ENCODE measurements at places on chromosomes 6 and 20. TPM values are rescaled to one million over a fixed set of nuclear protein-coding genes. Genes with fewer than 3 reads are reported as not detected.

DNA sequence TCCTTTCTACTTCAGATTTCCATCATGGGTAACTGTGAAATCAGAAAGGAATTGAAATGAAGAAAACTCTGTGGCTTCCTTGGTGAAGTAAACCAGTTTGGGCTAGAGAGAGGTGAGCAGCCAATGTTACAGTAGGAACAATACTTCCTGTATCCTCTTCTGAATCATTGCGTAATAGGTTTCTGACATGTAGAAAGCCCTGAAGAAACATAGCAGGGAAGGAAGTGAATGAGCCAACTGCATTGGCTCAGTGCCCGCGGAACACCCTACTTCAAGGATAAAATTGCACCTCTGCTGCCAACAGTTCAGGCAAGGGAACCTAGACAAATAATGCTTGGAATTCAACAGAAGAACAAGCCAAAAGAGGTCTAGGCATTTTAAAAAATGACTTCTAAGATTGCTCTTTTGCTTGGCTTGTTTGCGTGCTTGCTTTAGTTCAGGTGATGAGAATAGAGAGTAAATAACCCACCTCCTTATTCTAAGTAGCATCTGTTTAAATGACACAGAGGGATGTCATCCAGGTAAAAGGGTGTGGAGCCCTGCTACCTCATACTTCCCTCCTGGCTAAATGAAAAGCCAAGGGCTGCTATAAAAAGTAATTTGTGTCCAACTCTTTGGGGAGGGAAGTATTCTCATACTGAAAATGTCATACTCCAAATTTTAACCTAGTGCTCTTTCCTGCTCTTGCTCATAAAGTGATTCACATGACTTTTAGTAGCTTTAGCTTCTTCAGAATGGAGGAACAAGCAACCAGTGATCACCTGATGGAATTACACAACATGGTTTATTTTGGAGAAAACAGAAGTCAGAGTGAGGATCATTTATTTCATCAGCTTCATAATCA is 30.0 kb upstream of the AKIRIN2 start:
- DNase-seq: peak; percentile 91
- no peak overlapping the region for H3K4me3 ChIP-seq
- H3K27ac ChIP-seq: peak overlapping the region; percentile 90
- no peaks in the 10 kb centered on the region for H3K27me3 ChIP-seq

GRCh38 chr6:97917369-97917768 is 634.4 kb upstream of the MMS22L start:
- no peaks in the 10 kb centered on the region for H3K27me3 ChIP-seq
- no peaks in the 10 kb centered on the region for H3K4me1 ChIP-seq
- H3K4me3 ChIP-seq: no peak overlapping the region
- H3K36me3 ChIP-seq: no peaks in the 10 kb centered on the region
- no peak overlapping the region for H3K27ac ChIP-seq

DNA sequence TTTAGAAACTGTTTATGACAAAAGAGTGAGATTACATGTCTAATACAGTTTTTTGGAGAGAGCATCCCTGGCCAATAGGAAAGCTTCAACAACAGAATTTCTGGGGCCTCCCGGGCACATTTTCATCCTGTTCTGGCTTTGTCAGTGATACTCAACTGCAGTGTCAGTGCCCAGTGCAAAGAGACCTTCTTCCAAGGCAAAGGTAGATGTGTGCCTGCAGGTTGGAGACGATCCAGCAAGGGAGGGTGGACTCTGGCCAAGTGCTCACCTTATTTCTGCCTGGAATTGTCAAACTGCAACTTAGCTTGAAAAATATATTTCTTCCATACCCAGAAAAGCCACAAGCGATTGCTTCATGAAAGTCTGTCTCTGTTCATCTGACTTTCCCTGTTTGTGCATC is 211.6 kb upstream of the SNX9 start:
- H3K4me3 ChIP-seq: no peak overlapping the region
- no peaks in the 10 kb centered on the region for H3K27me3 ChIP-seq
- no peaks in the 10 kb centered on the region for H3K36me3 ChIP-seq
- no peaks in the 10 kb centered on the region for H3K4me1 ChIP-seq

GRCh38 chr20:35527122-35527769 is 2.2 kb downstream of the C20orf173 start:
- no peaks in the 10 kb centered on the region for H3K36me3 ChIP-seq
- no peak overlapping the region for H3K27ac ChIP-seq
- no peak overlapping the region for H3K4me3 ChIP-seq
- no peak for DNase-seq

- no peak for DNase-seq
- no peak overlapping the region for H3K4me3 ChIP-seq
- no peaks in the 10 kb centered on the region for H3K36me3 ChIP-seq
- H3K27ac ChIP-seq: no peak overlapping the region
- no peaks in the 10 kb centered on the region for H3K27me3 ChIP-seq
Observed at GRCh38 chr6:39706819-39707335, 18.3 kb downstream of the KIF6 start.

DNA sequence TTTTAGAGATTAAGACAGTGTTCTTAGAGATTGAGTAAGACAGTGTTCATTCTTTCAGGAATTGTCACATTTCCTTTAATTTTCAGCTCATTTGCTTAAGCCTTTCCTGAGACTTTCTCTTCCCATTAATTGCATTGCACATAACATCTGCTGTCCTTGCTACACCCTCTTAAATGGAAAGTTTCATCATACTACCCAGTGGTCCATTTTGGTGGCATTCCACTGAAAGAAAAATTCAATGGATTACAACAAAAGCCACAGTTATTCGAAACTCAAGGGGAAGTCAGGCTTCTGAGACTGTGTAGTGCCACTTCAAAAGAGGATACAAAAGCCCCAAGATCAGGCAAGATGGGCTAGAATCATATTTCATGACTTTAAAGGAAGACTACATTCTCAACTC is 64.0 kb downstream of the RSPO3 start:
- no peak overlapping the region for H3K27ac ChIP-seq
- no peaks in the 10 kb centered on the region for H3K4me1 ChIP-seq
- no peak overlapping the region for H3K4me3 ChIP-seq
- H3K27me3 ChIP-seq: no peaks in the 10 kb centered on the region
- no peak for DNase-seq
- H3K36me3 ChIP-seq: no peaks in the 10 kb centered on the region

The NFS1 gene
- 31.5 TPM for total RNA-seq

DNA sequence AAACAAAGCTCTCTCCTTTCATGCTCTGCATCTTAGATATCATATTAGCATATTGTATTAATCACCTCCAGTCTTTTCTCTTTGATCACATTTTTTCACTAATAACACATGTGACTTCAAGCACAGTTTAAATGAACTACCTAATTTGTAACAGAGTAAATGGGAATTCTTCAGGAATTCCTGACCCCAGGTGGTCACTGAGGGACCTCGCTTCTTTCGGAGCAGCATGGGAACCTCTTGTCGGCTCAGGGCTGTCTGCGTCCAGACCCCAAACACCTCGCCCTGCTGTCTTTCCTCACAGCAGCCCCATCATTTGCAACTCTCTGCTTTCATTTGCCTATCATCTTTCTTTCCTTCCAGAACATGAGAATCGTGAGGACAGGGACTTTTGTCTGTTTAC is 103.5 kb downstream of the DACT2 start:
- no peak for DNase-seq
- no peaks in the 10 kb centered on the region for H3K36me3 ChIP-seq
- no peaks in the 10 kb centered on the region for H3K27me3 ChIP-seq
- no peak overlapping the region for H3K4me3 ChIP-seq
- H3K27ac ChIP-seq: no peak overlapping the region
- no peaks in the 10 kb centered on the region for H3K4me1 ChIP-seq

GRCh38 chr6:154001494-154002285 is 37.4 kb upstream of the OPRM1 start:
- H3K4me1 ChIP-seq: no peaks in the 10 kb centered on the region
- H3K4me3 ChIP-seq: no peak overlapping the region
- H3K27me3 ChIP-seq: no peaks in the 10 kb centered on the region

DNA sequence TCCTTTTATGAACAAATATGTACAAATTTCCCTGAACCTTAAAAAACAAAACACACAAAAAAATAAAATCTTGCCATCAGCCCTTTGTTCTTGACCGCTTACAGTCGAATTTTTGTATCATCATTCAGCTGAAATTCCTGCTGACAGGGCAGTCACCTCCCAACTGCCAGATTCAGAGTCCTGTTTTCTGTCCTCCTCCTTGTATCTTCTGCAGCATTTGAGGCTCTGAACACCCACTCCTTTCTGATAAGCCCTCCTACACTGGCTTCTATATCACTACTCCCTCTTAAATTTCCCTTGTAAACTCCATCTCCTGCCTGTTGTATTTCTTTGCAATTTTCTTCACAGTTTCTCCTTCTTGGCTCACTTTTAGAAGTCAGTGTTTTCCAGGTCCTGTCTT is 77.8 kb upstream of the CCN6 start:
- no peaks in the 10 kb centered on the region for H3K36me3 ChIP-seq
- no peak overlapping the region for H3K27ac ChIP-seq
- no peaks in the 10 kb centered on the region for H3K4me1 ChIP-seq

DNA sequence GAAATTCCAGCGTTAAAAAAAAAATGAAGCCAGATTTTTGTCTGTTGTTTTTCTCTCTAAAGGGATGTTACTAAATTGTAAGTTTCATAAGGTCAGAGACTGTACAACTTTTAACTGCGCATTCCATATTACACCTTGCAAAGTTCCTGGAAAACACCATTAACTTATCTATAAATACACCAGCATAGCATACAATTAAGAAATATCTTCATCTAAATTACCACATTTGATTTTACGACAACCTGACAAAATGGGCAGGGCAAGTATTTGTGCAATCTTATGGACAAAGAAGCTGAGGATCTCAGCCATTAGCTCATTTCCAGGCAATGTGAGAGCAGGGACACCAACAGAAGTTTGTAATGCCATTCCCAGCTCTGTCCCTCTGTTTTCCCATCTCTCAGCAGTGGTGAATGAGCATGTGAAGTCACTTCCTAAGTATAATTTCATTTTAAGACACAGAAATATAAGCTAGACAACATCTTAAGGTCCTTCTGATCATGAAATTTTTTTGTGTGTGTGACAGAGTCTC is 12.9 kb upstream of the GCM1 start:
- no peaks in the 10 kb centered on the region for H3K36me3 ChIP-seq
- H3K27me3 ChIP-seq: no peaks in the 10 kb centered on the region
- DNase-seq: no peak
- no peaks in the 10 kb centered on the region for H3K4me1 ChIP-seq
- no peak overlapping the region for H3K27ac ChIP-seq

The MYLK4 gene
- 15.5 TPM for total RNA-seq

DNA sequence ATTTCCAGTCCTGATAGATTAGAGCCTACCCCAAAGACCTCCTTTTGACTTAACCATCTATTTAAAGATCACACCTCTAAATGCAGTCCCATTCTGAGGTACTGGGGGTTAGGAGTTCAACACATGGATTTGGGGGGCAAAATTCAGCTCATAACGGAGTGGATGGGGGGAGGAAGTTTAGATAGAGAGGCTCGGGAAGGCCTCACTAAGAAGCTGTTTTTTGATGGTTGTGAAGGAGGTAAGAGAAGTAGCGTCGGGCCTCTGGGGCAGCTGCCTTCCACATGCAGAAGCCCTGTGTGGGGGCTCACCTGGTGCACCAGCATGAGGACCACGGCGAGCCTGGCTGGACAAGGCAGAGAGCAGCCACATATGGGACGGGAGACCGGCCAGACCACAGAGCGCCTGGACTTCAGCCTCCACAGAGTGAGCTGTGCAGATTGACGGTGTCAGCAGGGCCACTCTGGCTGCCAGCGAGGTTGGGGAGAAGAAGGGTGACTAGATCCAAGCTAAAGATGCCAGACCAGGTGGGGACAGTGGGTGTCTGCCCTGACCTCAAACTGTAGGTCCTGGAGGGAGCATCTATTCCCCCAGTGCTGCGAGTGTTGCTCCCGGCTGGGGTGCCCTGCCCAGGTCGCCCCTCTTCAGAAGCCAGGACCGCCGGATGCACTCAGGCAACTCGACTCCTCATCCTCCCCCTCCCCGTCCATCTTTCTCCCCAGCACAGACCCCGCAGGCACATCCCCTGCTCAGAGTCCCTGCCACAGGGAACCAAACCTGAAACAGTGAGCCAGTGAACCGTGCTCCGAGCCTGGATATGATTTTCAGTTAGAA is 5.1 kb upstream of the SYNJ2 start:
- H3K27me3 ChIP-seq: no peaks in the 10 kb centered on the region
- DNase-seq: no peak
- H3K27ac ChIP-seq: no peak overlapping the region
- no peak overlapping the region for H3K4me3 ChIP-seq

DNA sequence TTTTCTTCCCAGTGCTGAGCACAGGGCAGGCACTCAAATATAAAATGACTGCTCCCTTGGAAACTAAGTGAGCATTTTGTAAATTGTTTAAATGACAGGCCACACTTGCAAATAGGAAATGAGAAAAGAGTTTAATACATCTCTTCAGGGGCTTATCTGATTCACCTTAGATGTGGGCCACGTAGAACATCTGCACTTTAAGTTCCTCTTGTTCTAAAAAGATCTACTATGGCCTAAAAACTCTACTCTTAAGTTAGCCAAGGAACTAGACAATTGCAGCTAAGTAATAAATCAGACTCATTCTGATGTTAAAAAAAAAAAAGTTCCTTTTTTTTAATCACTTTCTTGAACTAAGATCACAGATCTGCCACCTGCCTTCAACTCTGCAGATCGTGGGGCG is 126.3 kb downstream of the KIF16B start:
- no peak for DNase-seq
- peaks cover 21% of the 10 kb centered on the region for H3K4me1 ChIP-seq
- no peaks in the 10 kb centered on the region for H3K36me3 ChIP-seq
- no peak overlapping the region for H3K4me3 ChIP-seq
- H3K27ac ChIP-seq: no peak overlapping the region
- no peaks in the 10 kb centered on the region for H3K27me3 ChIP-seq

DNA sequence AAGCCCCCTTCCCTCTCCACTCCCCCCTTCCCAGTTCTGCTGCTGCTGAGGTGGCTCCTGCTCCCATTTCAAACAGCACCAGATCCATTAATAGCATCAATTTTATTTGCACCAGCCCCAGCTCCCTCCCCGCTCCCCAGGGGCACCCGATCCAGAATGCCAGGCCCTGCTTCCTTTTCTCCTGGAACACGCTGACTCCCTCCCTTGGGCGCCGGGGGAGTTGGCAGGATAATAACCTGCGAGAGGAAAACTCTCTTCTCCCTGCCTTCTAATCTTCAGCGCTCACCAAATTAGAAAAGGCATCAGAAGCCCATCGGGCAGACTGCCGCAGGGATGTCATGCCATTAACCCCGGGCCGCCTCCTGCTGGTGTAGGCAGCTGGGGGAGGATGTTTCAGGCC is 77.8 kb downstream of the NCR2 start:
- H3K27ac ChIP-seq: no peak overlapping the region
- H3K27me3 ChIP-seq: peaks cover 20% of the 10 kb centered on the region
- no peaks in the 10 kb centered on the region for H3K36me3 ChIP-seq
- DNase-seq: no peak

The OR2H2 gene
- total RNA-seq: not detected

DNA sequence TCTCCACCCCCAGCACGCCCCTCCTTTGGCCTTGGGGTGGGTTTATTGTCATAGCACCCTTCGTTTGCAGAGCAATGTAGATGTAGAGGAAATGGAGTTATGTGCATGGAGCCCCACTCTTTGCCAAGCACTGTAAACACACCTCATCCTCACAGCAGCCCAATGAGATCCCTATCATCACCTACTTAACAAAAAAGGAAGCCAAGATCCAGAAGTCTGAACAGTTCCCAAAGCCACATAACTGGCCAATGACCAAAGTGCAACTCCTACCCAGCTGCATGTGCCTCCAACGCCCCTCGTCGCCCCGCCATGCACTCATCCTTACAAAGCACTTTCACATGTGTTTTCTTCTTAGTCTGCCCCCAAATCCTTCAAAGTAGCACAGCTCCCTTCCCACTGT is 21.8 kb upstream of the FOXQ1 start:
- DNase-seq: no peak
- H3K4me1 ChIP-seq: no peaks in the 10 kb centered on the region
- no peaks in the 10 kb centered on the region for H3K36me3 ChIP-seq
- H3K27me3 ChIP-seq: peaks cover 9% of the 10 kb centered on the region
- H3K27ac ChIP-seq: no peak overlapping the region

Measured in gastrocnemius medialis (tissue), 4 donors.